ENCODE measurements at places on chromosomes 5 and 9.

DNA sequence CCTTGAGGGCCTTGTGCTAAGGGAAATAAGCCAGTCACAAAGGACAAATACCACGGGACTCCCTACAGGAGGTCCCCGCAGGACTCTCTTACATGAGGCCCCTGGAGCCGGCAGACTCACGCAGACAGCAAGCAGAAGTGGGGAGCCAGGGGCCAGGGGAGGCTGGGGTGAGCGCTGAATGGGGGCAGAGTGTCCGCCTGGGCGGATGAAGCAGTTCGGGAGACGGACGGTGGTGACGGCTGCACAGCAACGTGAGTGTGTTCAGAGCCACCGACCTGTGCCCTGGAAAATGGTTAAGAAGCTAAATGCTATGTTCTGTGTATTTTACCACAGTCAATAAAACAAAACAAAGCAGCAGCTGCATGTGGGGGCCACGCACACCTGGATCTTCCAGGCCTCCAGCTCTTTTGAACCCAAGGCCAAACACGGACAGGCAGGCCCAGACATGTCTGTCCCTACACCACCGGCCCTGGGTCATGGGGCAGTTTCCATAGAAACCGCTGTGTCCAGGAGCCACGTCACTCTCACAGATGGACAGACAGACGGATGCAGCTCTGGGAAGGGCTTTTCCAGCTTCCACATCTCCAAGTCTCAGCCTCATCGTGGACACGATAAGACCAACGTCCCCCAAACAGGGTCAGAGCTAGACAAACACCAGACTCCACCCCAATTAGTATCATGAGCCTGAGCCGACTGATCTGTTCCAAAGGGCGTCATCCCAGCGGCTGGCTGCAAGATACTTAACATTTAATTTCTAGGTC is 103.9 kb downstream of the VAV2 start:
- DNase-seq: no peak

DNA sequence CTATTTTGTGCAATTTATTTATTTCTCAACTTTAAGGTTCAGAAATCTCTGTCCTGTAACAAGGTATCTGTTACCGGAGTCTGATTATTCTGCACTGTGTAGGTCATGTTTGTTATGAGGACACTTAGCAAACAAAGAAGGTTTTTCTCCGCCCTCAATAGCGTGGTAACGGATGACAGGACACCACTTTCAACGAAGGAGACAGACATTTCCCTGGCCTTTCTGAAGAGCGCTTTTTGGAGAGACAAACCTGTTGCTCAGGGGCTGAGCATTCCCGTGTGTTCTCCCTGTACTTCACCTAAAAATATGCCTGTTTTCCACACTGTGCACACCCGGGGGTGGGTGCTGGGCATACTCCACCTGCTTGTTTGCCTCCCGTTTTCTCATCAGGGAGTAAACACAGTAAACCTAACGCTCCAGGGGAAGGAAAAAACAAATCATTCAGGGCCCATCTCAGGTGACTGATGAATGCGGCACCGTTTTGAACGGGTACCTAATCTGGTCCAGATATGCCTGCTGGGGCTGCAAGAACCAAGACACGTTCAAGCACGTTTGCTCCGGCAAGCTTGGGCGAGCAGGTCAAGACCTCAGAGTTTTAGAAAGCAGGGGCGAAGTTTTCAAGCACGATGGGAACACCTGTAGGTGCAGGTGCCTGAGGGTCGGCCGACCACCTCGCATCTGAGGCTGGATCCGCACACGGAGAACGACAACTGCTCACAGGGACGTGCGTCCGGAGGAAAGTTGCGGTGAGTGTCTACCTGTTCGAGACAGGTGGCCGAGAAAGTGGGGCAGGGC is 859 bp downstream of the RETREG1 start:
- DNase-seq: no peak

DNA sequence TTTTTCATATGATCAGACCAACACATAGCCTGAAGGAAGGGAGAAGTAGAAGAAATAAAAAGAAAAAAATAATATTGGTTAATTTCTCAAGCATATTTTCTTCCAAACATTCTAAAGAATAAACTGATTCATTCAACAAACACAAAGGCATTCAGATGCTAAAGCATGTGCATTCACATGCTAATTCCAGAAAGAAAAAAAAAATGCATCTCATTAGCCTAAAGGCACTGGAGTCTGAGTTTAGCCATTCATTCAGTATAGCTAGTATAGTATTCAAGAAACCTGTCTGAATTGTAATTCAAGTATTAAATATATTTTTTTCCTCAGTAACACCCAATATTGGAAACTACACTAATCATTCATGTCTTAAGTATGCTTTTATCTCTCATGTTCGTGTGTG is 61.0 kb upstream of the FER start:
- no peak for DNase-seq

DNA sequence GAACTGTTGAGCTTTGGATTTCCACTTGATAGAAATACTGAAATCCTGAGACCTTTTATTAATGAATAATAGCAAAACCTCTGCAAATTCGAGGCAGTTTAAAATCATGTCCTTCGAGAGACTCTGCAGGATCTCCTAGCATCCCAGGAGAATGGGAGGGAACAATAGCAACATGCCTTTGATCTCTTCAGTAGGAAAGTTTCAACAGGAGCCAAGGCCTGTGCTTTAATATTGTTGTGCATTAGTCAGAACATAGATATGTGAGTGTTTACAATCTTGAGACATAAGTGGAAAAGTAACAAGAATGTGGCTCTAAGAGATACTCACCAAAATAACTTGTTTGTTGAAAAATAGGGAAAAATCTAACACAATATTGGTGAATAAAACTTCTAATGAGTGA is 83.3 kb upstream of the LHFPL2 start:
- DNase-seq: no peak

- no peak for DNase-seq
Observed at GRCh38 chr9:113701774-113702755, 174.0 kb upstream of the ZNF618 start.

- no peak for DNase-seq
Observed at GRCh38 chr5:118310401-118310800, 677.9 kb downstream of the DTWD2 start.

DNA sequence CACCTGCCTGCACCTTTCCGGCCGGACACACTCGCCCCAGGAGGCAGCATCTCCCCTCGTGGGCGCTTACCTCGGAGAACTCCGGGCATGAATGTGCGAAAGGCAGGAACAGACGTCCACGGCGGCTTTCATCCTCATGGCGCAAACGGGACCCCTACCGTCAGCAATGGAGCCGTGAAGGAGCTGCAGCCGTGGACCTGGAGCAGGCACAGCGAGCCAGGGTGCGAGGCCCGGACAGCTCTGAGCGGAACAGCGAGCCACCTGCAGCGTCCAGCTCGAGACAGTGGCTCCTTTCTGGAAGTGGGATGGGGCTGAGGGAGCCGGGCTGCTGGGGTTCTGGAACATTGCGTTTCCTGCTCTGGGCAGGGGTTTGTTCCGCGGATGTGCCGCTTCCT is 7.8 kb upstream of the SLC6A19 start:
- DNase-seq: no peak

DNA sequence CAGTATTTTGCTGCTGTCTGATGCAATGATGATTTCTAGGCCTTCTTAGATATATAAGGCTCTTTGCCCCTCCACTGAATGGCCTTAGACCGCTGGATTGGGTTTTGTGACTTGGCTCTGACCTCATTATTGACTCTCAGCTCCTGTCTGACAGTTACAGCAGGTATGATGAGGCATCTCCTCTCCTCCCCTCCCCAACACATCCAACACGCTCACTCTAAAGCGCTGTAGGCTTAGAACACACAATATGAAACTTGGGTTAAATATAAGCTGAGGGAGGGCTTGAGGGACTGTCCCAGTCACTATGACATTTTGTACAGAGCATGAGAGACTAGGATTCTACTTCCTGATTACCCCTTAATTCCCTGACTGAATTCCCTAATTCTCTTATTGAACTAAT is 18.8 kb upstream of the CER1 start:
- no peak for DNase-seq

DNA sequence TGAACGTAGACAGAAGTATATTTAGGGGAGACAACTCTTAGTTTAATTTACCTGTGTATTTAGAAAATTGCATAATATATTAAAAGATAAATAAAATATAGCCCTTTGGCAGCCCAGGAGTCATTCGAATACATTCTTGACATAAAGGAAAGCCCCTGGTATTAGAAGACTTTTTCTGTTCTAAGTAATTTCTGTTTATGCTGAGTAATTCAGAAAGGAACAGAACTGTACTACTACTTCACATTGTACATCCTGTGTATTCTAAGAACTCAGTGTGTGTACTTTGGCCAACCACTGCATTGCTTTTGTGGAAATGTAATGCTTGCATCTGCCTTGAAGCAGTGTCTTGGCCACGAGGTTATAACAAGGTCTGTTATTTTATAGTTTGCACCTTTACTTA is 136.4 kb downstream of the KDM4C start:
- no peak for DNase-seq

DNA sequence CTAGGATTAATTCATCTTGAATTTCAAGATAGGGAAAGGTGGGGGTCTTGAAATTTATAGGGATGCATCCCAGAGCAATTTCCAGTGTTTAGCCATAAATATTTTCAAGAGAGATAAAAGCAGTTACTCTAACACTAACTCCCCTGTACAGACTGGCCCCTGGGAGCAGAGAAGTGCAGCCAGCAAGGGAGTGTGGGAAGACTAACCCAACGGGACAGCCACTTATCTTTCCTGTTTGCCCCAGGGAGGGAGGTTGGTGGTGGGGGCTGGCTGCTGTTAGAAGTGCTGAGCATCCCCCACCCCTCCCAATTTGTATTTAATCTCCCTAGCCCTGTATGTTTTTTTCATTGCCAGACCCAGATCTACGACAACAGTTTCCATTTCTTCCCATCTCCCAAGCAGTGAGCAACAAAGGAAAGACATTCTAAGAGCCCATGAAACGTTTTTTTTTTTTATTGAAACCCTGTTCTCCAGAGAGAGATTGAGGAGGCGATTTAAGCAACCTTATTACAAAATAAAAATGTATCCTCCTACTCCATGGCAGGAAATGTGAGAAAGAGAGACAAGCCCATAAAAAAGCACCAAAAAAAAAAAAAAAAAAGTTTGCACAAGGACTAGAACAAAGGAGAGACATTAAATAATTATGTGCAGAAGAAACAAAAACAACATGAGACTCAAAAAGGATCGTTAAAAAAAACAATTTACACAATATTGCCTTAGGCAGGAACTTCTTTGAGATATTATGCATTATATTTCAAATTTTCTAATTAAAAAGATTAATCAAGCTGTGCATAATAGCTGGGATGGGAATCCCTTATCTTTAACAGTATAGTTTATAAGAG is 343.4 kb downstream of the ARHGEF28 start:
- DNase-seq: no peak

- no peak for DNase-seq
Observed at GRCh38 chr9:132857031-132857430, 21.1 kb downstream of the AK8 start.

DNA sequence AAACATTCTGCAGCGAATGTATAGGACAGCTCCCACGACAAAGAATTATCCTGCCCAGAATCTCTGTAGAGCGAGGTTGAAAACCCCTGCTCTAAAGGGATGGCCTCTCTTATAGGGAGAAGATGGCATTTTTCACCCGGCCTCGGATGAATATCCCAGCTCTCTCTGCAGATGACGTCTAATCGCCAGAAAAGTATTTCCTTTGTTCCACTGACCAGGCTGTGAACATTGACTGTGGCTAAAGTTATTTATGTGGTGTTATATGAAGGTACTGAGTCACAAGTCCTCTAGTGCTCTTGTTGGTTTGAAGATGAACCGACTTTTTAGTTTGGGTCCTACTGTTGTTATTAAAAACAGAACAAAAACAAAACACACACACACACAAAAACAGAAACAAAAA is 17.4 kb upstream of the RARS1 start:
- DNase-seq: no peak

DNA sequence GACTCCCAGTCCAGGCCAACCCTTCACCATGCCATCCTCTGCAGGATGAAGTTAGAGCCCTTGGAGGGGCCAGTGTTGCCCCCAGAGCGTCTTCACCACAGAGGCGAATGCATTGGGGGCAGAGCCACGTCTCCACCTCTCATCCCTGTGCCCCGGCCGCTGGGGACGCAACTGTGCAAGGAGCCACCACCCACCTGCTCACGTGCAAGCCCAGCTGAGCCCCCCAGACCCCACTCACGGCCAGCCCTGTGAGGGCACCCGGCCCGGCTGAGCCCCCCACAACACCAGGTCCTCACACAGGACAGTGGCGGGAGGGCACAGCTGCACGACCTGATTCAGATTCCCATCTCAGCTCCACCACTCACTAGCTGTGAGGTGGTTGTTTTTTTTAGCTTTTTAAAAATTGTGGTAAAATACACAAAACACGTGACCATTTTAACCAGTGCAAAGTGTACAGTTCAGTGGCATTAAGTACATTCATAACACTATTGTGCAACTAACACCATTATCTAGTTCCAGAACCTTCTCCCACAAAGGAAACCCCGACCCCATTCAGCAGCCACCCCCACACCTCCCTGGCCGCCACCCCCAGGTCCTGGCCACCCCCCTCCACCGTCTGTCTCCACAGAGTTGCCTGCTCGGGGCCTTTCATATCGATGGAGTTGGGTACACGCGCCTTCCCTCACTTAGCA is 33.5 kb upstream of the UBAC1 start:
- no peak for DNase-seq

- no peak for DNase-seq
Observed at GRCh38 chr5:91179018-91179417, 204.1 kb downstream of the ARRDC3 start.

Measured in amniotic stem cell (primary cell).